ENCODE measurements at places on chromosomes 11 and 22.

- DNase-seq, result no peak
These were observed 186.5 kb downstream of the SHANK2 start for GRCh38 chr11:71065841-71066240.

GRCh38 chr11:36564376-36565030 lies 3.3 kb upstream of the RAG1 start:
- peak; percentile 61 for DNase-seq

- DNase-seq, result peak; percentile 7
These were observed 91.3 kb downstream of the LRRC32 start for GRCh38 chr11:76579056-76579751.

DNA sequence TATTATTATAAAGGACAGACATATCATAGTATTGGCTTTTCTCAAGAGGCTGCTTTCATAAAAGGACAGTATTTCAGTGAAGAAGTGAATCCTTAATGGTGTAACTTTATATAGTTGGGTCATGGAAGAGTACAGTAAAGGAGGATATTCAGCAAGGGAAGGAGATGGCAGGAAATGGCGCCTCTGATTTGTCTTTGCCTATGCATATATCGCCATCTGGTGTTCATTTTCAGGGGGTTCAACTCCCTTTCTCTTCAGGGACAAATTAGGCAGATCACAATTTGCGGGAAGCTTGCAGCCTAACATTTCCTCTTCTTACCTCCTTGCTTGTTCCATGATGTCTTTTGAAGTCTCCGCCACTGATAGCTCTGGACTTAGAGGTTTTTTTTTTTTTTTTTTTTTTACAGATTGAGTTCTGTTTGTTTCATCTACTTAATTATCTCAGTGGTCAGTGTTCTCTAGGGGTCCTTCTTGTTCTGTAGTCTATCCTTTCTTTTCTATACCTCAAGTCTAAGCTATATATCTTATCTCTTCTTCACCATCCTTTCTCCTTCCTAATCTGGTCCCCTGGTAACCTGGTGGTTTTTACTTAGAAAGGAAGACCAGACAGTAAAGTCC lies 21.8 kb upstream of the RRM1 start:
- DNase-seq, result peak; percentile 79

- DNase-seq, result no peak
These were observed 52.7 kb downstream of the LINC01488 start for GRCh38 chr11:69534166-69534530.

Data from putamen (tissue), 1 donor.